ENCODE measurements at places on chromosomes 13 and 19.

DNA sequence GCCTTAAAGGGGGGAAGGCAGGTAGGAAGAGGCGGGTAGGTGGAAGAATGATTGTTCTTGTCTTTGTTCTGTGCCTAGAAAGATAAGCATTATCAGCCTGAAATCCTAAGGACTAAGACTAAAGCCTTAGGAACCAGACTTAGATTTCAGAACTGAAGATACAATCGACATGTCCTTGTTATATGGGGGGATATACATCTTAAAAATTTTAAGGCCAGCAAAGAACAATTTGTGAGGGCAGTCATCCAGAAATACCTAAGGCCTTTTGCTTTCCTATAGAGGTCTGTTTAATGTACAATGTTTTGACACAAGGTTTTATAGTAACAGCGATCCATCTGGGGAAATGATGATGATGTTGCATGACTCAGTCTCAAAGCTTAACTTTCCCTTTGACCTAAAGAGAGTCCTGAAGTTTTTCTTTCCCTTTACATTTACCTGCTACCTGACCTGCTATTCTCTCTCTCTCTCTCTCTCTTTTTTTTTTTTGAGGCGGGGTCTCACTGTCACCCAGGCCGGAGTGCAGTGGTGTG is 20.2 kb upstream of the CEACAM6 start:
- no peak for DNase-seq

DNA sequence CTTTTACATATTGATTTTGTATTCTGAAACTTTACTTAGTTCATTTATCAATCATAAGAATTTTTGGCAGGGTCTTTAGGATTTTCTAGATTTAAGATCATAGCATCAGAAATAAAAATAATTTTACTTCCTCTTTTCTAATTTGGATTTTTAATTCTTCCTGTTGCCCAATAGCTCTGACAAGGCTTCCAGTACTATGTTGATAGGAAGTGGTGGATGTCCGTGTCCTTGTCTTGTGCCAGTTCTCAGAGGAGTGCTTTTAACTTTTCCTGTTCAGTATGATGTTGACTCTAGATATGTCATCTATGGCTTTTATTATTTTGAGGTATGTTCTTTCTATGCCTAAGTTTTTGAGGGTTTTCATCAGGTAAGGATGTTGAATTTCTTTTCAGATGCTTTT is 7.7 kb upstream of the KIR2DL4 start:
- no peak for DNase-seq

DNA sequence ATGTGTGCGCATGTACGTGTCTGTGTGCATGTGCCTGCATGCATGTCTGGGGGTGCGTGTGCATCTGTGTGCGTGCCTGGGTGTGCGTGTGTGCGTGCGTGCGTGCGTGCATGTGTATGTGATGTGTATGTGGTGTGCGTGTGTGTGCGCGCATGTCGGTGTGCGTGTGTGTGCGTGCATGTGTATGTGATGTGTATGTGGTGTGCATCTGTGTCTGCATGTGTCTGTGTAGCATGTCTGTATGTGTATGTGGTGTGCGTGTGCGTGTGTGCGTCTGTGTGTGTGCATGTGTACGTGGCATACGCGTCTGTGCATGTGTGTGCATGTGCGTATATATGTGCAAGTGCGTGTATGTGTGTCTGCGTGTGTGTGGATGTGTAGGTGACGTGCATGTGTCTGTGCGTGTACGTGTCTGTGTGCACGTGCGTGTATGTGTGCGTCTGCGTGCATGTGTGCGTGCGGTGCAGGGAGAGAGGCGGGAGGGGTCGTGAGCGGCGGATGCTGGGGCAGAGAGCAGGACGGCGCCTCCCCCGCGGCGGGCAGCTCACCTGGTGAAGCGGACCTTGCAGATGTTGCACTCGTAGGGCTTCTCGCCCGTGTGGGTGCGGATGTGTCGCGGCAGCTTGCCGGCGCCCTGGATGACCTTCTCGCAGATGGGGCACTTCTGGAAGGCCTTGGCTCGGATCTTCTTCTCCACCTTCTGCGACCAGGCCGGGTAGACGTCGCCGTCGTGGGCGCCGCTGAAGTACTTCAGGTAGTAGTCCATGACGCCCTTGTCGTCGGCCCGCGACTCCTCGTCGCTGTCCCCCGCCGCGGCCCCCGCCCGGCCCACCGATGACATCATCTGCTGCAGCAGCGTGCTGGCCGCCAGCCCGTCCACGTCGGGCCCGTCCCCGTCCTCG is 13.0 kb downstream of the ZBTB7A start:
- no peak for DNase-seq

DNA sequence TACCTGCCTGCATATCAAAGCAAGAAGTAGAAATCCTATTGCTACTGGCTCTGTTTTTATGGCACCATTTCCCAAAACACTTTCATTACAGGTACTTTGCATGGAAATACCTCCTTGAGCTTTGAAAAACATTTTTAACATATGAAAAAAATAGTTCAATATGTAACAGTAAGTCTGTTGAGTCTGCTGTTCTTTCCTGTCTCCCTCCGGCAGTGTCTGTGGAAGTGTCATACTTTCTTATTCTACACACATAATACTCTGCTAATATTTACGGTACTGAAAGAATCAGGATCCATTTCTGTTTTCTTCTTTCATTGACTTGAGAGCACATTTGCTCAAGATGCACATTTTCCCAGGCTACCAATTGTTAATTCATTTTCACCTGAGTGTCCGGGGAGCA is 8.2 kb upstream of the SERTM1 start:
- no peak for DNase-seq

DNA sequence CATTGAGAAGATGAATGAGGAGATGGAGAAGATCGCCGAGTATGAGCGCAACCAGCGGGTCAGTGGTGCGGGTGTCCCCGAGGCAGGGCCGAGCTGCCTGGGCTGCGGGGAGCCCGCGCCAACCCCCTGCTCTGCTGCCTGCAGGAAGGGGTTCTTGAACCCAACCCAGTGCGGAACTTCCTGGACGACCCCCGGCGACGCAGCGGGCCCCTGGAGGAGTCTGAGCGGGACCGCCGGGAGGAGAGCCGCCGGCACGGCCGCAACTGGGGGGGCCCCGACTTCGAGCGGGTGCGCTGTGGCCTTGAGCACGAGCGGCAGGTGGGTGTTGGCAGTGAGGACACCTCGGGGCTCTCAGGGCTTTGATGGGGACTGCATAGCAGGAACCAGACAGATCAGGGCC is 8.3 kb downstream of the CCDC9 start:
- no peak for DNase-seq

DNA sequence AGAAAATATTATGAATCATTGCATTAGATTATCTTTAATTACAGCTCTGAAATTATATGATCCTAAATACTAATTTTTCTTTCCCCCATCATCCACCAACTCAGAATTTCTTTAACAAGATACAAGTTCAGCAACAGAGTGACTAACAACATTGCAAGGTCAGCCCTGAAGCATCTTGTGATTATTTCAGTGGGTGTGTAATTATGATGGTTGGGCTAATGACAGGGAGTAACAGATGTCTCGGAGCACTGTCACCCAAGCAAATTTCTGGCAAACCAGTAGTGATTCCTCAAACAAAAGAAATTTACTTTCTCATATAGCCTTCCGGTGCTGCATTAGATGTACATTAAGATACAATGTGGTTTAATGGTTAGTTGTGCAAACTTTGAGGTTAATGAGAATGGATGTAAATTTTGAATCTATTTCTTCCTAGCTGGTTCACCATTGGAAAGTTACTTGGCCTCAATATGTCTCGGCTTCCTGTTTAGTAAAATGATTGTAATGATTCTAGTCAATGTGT is 238.9 kb downstream of the ITGBL1 start:
- DNase-seq, result no peak

DNA sequence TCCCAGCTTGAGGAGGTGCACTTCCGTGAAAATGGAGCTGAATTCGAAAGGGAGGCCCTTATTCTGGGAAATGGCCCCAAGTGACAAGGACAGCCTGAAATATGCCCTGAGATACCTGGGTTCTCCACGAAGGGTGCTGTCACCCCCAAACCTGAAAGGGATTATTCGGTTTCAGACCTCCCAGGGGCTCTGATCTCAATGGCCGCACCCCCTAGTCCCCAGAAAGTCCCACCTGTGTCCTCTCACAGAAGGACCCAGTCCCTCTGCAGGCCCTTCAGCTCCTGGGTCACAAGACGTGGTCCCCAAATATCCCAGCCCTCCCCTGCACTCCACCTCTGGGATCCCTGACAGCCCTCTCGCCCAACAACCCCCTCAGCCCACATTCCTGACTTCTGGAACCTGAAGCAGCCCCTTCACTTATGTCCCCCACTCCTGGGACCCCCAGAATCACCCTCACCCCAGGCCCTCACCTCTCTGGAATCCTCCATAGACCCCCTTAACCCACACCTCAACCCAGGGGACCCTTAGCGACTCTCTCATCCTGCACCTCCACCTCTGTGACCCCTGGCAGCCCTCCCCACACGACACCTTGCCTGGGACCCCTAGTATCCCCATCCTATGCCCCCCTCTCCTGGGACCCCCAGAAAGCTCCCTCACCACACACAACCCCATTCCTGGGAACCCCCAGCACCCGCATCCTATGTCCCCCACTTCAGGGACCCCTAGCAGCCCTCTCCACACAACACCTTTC is 606 bp downstream of the SYNGR4 start:
- peak; percentile 59 for DNase-seq

DNA sequence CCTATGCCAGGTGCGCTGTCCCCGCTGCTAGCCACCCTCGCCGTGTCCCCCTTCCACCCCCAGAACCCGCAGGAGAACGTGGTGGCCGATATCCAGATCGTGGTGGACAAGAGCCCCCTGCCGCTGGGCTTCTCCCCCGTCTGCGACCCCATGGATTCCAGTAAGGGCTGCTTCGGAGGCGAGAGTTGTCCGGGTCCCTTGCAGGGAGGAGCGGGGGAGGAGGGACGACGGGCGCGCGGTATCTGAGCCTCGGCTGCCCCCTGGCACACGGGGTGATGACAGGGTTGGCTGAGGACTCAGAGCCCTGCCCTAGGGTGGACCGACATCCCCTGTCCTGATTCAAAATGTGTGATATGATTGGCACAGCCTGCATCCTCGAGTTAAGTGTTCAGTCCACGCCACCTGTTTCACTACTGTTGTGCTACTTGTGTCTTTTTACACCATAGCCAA is 653 bp downstream of the MVB12A start:
- peak; percentile 55 for DNase-seq

DNA sequence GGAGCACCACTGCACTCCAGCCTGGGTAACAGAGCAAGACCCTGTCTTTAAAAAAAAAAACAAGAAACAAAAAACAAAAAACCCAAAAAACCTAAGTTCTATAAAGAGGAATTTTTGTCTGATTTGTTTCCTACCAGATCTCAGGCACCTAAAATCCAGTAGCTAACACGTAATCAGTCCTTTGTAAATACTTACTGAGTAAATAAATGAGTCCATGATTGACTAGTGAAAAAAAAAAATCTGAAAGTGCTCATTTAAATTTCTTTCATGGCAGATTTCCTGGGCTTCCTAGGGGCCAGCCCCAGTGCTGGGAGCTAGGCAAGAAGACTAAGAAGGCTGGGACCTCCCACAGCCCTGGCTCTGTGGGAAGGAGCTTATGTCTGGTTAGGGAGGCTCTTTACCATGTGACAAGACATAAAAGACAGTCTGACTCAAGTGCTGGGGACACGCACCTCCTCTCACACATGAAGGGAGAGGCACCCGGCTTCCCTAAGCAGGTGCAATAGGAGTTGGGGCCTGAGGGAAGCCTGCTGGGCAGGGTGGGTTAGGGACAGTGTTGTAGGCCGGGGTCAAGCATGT is 22.5 kb downstream of the LIG1 start:
- no peak for DNase-seq

GRCh38 chr13:51006067-51006845 is 96.7 kb downstream of the RNASEH2B start:
- DNase-seq, result no peak

DNA sequence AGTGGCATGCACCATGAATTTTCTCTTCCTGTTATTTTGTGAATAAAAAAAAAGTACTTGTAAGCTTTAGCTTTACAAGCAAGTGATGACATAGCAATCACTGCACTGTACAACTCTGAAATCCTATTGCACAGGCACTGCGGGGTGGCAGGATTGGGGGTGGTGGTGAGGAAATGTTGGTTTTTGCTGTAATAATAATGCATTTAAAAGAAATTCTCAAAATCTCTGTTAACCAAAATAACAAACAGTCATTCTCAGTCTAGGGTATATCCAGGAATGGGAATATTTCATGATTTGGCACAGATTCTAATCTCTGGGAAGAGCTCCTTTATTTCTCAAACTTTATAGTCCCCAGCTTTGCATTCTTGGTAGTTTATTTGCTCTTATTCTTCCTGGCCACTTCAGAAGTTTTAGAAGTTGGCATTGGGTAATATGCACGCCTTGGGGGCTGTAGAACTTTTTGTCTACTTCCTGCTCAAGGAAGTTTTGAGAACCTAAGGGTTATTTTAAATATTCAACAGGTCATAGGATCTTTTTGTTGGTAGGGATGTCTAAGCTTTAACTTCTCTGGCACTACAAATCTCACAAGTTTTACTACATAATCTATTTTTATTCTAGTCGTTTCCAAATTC is 353.0 kb upstream of the KLF12 start:
- DNase-seq, result no peak

DNA sequence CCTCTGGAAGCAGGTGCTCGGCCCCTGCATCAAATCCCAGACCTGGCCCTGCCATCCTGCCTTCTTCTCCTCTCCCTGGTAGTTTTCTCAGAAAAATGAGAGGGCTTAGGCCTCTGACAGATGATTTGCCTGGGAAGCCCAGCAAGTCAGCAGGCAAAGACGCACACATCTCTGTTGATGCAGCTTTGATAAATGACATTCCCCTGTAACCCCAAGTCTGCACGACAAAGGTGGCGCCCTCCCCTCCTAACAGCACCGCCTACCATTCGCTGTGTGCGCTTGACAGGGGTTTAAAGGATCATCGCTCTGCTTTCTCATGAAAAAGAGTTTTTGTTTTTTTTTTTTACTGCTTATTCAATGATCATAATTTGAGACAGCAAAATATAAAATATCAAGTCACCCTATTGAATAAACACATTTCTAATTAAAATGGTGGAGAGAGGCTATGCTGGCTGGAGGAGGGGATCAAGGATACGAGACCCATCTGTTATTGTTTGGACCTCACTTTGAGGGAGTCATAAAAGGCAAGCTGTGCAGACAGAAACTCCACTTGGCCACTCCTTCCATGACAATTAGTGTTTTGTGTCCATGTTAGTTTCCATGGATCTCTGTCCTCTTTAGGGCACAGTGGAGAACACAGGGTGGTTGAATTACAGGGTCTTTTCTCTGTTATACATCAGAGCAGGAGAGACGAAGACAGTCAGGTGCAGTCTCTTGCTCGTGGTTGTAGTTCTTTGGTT is 126.1 kb downstream of the FGF9 start:
- DNase-seq, result no peak

DNA sequence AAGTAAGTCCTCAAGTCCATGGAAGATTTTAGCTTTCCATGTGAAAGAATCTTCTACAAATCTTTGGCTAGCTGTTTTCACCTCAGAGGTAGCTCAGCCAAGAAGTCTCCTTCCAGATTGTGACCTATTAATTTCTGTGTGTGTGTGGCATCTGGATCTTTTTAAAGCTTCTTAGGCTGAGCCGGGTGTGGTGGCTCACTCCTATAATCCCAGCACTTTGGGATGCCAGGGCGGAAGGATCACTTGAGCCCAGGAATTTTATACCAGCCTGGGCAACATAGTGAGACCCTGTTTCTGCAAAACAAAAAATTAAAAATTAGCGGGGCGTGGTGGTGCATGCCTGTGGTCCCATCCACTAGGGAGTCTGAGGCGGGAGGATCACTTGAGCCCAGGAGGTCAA is 13.4 kb upstream of the SLC44A2 start:
- DNase-seq, result no peak

- no peak for DNase-seq
Measured at GRCh38 chr19:42989851-42990250, 36.4 kb downstream of the PSG11 start.
